ENCODE measurements at places on chromosomes 3 and 15.

GRCh38 chr3:127566833-127567232, 23.7 kb downstream of the TPRA1 start:
- DNase-seq, result peak; percentile 24

DNA sequence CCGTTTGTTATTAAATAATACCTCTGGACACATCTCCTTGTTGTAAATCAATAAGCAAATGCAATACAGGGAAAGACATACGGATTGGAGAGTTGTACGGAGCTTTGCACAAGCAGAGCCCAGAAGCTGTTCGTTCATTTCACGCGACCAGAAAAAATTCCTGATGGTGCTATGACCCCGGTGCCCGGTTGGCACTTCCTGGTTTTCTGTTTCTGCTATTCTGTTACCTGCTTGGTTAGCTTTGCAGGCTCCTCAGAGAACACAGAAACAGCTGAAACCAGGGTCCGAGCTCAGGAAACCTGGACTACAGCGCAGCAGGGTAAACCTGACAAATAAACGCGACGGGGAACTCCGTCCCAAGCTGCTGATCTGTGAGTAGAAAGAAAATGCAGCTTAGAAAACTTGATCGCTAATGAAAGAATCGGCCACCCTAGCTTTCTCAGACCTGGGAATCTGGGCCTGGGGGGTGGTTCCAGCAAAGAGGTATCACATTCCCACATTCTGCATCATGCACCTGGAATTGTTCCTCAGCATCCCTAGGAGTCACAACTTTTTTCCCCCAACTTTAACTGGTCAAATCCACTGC, 845 bp downstream of the CNTN3 start:
- no peak for DNase-seq

DNA sequence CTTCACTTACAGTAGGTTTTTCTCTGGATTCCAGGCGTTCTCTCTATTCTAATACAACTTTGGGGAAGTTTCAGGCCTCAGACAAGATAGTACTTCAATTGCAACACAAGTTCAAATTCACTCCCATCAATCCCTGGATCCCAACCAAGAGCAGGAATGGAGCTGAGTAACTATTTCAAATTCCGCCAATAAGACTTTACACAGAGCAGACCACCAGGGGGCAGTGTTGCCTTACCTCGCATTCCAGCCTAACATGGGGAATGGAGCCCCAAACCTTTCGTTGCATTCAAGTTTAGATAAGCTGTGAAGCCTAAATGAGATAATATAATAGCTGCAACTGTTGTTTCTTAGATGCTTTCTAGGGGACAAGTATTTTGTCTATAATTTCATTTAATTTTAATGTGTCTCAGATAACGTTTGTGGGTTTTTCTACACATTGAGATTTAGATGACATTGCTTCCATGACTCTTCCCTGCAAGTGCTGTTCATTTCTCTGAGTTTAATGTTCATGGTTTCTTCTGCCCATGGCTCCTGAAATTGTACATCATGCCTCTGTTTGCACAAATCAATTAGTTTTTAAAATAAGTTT, 186.7 kb downstream of the NSUN3 start:
- peak; percentile 57 for DNase-seq

DNA sequence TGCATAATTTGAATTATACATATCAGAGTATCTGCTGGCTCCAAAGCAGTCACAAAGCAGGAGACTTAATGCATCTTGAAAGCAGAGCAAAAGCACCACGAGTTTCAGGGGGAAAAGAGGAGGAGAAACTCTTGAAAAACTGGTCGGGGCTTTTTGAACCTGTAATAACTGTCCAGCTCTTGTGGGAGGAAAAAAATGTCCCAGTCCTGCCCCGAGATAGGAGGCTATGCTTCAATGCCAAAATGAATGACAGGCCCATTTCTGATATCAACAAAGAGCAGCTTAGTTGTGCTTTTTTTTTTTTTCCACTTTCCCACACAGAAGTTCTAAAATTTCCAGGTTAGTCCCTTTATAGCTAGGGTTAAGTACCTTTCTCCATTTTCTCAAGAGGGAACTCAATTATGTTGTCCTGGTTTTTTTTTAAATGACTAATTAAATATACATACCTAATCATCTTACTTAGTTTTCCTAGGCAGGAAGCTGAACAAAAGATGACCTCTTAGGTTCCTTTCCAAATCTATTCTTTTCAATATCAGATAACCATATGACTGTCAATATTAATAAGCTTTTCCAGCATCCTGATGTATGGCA, 120.2 kb downstream of the TFDP2 start:
- DNase-seq, result peak; percentile 15

- no peak for DNase-seq
Observed at GRCh38 chr3:59245859-59246501, 196.2 kb upstream of the CFAP20DC start.

DNA sequence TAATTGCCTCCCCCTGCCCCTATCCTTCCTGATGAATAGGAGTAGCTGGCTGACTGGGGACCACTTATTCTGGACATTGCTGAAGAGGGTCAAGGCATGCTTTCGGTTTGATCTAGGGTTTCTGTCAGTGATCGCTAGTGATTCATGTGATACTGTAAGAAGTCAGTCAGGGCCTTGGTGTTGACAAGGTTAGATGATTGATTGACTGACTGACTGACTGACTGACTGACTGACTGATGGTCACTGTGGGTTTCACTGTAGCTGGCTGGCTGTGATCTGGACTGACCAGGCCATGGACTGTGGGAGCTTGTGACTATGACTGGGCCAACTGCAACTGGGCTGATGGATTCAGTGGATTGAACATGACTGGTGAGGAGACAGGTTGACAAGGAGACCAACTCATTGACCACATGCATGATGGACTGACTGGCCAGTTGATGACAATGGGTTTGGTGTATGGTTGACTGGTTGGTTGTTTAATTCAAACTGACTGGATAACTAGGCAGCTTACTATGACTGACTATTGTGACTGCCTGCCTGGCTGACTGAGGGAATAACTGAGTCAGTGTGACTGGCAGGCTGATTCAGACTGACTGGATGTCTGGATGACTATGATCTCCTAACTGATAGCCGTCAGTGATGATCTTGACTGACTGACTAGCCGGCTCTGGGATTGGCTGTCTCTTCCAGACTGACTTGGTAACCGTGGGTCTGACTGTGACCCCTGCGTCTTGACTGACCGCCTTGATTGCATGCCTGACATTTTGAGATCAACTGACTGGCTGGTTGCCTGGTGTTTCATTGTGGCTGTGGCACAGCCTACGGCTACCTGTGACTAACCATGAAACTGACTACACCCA, 509.9 kb downstream of the SHQ1 start:
- no peak for DNase-seq

GRCh38 chr3:49352281-49352680, 5.9 kb downstream of the GPX1 start:
- DNase-seq, result no peak

DNA sequence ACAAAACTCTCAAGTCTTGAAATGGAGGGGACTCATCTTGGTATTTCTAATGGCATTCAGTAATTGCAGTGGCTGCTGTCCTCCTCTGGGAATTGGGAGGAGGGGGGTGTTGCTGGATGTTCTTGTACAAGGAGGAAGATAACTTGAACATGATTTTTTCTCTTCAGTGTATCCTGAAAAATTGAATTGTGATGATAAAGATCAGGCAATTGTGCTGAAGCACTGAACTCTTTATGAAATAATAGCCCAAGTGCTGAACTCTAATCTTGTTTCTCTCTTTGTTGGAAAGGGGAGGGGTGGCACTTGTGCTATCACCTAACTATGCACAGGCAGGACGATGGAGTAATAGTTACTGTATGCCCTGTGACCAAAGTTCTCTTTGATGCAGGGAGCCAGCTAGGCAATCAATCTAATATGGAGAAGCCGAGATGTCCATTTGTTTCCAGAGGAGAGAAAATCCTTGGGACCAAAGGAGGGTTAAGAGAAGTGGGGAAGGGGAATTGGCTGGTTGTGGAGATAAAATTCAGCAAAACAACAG, 68.1 kb upstream of the ATP2C1 start:
- DNase-seq, result no peak

GRCh38 chr15:89364341-89364740, 29.7 kb upstream of the POLG start:
- peak; percentile 84 for DNase-seq

- no peak for DNase-seq
Observed at GRCh38 chr3:57135964-57136719, 29.0 kb downstream of the IL17RD start.

GRCh38 chr15:57789225-57789624, 82.7 kb downstream of the POLR2M start:
- DNase-seq, result no peak

DNA sequence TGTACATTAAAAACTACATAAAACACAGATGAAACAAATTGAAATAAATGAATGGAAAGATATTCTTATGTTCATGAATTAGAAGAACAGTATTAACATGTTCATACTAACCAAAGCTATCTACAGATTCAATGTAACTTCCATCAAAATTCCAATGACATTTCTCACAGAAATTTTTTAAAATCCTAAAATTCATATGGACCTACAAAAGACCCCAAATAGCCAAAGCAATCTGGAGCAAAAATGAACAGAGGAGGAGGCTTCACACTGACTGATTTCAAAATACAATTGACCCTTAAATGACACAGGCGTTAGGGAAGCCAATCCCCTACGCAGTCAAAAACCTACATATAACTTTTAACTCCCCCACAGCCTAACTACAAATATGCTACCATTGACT, 39.4 kb downstream of the KPNA1 start:
- no peak for DNase-seq

- no peak for DNase-seq
Observed at GRCh38 chr3:175601521-175601920, 742.4 kb downstream of the NAALADL2 start.

DNA sequence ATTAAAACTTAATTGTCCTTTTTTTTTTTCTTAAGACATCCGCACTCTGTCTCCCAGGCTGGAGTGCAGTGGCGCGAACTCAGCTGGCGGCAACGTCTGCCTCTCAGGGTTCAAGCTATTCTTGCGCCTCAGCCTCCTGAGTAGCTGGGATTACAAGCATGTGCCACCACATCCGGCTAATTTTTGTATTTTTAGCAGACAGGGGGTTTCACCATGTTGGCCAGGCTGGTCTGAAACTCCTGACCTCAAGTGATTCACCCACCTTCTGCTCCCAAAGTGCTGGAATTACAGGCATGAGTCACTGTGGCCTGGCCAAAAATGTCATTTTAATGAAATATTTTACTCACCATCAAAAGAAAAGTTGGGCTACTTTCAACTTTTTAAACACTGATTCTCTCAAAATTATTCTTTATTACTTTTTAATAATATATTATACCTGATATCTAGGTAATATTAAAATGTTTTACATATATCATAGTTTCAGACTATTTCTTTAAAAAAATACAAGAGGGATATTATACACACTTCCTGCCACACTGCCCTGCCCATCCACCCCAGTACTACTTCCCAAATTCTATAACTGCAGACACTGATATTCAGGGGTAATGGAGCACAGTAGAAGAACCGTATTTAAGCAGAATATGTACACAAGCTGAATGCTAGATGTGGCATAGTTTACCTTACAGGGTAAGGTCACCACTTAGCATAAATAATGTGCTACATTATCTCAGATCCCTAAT, 723.9 kb upstream of the ZNF385D start:
- DNase-seq, result no peak

DNA sequence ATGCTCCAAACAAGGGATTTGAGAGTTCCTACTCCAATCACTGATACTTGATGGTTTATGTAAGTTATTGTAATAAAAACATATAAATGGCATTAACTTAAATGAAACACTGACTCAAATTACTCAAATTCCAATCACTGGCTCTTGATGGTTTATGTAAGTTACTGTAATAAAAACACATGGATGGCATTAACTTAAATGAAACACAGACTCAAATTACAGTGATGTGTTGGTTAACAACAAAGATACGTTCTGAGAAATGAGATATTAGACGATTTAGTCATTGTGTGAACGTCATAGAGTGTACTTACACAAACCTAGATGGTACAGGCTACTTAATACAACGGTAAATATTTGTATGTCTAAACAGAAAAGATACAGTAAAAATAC, 6.6 kb downstream of the MOBP start:
- no peak for DNase-seq

DNA sequence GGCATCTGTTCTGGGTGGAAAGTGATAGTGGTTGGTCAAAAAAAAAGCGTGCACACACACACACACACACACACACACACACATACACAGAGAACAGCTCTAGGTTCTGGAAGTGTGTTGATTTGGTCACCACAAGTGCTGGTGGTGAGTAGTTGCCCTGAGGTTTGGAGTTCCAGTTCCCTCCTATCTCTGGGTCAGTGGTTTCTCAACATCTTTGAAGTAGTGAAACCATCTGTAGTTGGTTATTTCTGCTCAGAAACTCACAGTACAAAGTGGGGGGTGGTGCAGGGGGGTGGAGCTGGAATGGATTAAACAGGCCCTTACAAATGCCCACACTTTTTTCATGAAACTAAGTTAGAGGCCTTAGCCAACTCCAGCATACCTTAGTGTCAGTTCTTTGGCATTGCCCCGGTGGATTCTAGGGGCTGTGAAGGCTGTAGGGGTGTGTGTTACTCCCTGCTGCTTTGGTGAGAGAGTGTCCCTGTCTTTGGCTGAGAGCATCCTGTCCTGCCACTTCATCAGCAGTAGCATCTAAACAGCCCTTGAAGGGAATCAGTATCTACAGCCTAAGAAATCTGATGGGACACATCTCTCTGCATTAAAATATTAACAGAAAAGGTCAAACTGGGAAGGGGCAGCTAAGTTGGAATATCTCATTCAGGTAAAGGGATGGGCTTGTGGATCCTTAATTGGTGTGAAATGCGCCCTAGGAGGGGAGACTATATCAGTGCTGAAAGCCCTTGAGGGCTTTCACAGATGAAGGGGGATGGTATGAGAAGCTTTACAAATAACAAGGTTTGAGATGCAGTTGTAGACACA, 20.6 kb downstream of the SMAD3 start:
- no peak for DNase-seq

Measured in NCI-H1105 (cell line).